ENCODE measurements at places on chromosomes 1 and 21.

GRCh38 chr1:164296172-164296571 is 262.8 kb upstream of the PBX1 start:
- no peak for DNase-seq

GRCh38 chr1:55474168-55474786 is 259.1 kb upstream of the USP24 start:
- DNase-seq = no peak

GRCh38 chr1:222911866-222912265 is 97.0 kb downstream of the DISP1 start:
- no peak for DNase-seq

DNA sequence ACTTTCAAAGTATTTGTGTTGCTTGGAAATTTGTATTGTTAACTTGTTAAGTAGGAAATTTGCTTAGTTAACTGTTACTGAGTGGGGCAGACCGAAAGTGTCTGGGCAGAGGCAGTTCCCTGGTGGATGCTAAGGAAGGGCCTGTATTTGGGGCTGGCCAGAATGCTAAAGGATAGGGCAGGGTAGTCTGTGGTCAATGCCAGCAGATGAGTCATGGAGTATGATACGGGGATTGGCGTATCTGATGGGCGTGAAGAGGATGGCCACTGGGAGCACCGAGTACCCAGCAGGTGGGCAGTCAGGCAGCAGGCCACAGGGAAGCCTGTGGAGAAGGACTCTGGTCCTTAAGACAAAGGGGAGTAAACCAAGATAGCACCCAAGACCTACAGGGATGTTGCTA is 46.6 kb upstream of the SCAF4 start:
- no peak for DNase-seq

DNA sequence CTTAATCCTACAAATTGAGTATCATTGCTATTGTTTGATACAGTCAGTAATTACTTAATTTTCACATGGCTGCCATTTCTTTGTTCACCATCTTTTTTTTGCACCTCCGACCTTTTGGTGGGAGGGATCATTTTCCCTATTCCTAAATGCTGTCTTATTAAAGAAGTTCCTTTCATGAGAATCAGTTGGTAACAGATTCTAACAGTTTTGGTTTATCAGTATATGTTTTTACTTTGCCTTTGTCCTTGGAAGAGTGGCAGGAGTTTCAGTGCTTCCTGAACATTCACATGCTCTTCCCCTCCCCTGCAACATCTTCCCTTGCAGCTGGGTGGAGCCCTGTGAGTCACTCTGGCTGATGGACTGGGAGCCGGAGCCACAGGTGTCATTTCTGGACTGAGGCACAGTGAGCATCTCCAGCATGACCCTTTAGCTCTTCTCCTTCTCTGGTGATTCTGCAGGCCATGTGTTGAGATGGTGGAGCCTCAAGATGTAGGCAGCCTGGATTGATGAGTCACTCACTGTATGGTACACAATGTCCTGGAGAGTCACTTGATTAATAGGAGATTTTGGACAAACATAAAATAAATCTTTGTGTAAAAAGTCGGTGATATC is 217.7 kb downstream of the URB2 start:
- no peak for DNase-seq

DNA sequence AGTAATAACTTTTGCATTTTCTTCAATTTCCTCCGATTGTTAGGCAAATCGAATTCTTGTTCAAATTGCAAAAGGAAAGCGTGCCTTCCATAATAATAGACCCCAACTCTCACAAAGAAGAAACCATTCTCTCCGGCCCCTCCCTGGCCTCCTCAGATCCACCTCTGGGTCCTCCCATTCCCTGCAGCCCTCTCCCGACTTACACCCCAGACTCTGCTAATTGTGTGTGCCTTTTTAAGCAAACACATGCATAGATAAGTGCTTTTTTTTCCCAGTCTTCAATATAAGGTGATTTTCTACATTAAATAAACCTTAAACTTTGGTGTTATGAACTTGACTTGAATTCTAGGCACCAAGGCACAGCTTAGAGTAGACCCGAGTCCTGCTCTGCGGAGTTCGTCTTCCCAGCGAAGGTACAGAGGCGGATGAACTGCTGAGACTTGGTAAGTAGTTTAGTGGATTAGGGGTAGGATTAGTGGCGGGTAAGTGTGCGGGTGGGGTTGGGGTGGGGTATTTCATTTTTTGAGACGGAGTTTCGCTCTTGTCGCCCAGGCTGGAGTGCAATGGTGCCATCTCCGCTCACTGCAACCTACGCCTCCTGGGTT is 1.5 kb downstream of the L1TD1 start:
- no peak for DNase-seq

- no peak for DNase-seq
Observed at GRCh38 chr1:51600529-51600928, 16.4 kb upstream of the OSBPL9 start.

GRCh38 chr1:170665629-170666028 is 1.7 kb downstream of the PRRX1 start:
- DNase-seq = no peak

DNA sequence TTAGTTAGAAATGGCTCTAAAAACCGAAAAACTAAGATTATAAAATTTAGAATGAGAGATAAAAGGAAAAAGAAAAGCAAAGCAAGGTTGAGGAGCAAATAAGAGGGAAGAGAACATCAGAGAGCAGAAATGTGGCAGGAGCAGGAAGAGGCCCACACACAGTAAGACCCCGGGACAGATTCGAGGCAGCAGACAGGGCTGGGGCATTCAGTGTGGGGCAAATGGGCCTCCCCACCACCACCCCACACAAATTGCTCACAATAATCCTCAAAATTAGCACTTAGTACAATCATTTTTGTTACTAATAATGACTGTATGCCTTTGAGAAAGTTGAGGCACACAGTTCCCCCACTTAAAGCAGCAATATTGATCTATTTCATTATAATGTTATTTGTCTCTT is 17.1 kb upstream of the SLC44A3 start:
- no peak for DNase-seq

GRCh38 chr1:40423264-40423642 is 27.0 kb upstream of the ZFP69B start:
- no peak for DNase-seq

DNA sequence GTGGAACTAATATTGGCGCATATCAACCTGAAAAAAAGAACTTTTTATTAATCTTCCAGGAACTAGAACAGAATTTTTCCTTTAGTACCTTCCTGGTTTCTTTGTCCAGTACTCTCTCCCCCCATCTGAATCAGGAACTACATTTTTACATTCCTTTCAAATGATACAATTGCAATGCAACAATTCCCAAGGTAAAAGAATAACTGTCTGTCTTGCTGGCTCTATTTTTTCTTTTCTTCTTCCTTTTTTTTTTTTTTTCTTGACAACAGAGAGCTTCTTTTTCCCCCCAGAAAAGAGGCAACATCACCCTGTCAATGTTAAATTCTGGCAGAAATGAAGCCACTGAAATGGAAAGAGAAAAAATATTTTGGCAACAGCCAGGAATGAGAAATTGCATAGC is 4.5 kb upstream of the CD101 start:
- DNase-seq = no peak

DNA sequence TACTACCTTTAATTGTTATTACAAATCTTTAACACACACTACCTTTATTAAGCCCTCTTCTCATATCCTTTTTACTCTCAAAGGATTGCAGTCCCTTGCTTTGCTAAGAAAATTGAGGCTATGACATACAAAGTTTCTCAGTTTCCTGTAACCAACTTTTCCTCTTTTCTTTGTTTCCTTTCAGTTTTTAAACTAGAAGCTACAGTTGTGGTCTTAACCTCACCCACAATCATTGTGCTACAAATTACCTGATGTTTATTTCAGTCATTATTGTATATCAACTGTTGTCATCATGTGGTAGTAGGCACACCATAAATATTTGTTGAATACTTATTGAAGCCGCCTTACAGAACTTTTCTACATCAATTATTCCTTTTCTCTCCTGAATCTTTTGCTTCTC is 51.8 kb downstream of the SLAMF6 start:
- DNase-seq = no peak

DNA sequence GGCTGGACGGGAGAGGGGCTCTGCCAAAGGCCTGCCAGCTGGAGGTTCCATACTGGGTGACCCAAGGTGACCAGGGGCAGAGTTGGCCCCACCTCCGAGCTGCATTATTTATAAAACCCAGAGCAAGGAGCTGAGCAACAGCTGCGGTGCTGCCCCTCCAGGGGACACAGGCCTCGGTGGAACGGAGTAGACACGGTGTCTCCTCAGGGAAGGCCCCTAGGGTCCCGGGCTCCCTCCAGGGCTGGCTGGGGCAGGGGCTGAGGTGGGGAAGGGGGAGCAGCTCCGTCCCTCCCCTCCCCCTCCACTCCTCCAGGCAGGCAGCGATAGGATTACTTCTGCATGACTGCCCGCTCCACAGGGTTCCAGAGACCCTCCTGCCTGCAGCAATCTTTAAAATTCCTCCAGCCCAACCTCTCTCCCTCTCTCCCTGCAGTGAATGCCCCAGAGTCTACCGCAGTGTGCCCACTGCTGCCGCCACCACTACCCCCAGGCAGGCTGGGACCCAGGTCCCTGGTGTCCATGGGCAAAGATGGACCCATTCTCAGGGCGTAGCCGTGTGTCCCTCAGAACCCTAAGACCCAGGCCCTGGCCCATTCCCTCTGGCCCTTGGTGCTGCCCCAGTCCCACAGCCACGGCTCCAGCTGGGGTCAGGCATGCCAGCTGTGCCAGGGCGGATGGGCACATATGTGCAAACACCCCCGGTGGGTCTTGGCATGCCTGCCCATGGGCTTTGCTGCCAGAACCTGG is 10.8 kb downstream of the AHDC1 start:
- no peak for DNase-seq

DNA sequence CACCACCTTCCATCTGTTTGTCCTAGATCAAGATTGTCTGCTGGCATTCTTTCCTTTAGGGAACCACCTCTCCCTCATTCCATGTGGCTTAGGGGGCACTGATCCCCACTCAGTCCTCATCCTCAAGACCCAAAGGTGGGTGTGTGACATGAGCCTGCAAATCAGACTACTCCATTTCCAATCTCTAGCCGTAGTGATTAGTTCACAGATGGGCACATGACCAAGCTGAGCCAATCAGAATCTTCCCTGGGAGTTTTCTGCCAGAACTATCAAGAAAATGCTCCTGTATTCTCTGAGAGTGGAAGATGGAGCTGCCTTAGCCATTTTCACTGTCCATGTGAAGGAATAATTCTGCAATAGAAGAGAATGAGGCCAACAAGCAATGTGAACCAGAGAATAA is 19.3 kb upstream of the PTPRF start:
- no peak for DNase-seq

DNA sequence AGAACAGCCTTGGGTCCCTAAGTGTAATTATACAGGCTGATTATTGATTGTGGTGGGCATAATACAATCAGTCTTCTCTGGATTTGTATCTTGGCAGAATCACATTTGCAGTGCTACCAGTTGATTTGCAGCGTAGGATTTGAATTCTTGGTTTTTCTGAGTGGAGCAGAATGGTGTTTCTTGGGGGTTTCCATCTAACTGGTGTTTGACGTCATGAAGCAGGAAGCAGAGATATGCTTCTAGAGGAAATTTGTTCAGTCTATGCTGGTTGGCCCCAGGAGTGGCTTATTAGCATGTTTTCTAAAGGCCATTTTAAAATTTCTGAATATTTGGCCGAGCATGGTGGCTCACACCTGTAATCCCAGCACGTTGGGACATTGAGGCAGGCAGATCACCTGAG is 3.4 kb downstream of the CTTNBP2NL start:
- DNase-seq = no peak

GRCh38 chr1:39754026-39754570 is 15.4 kb downstream of the PPIE start:
- DNase-seq = no peak

DNA sequence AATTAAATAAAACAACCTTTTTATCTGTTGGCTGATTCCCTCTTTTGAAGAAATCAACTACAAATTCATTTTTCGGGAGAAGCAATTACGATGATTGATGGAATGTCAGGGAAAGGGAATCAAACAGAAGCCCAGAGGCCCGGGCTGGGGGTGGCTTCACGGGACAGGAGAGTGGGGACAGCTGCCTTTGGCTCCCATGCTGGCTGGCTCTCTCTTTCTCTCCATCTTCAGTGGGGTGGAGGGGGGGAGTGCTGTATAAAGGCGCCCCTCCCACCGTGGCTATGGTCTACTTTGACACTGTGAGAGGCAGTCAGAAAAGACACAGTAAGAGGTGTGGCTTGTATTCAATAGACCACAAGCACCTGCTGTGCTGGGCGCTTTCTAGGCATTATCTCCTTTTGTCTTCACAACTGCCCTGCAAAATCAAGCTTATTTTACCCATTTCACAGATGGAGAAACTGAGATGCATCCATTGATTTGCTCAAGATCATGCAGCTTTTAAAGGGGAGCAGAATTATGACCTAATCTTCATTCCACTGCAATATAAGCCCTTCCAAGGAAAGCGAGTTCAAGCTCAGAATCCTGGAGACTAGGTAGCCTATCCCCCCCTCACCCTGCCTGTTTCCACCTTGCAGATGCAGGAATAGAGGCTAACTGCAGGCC is 92.9 kb downstream of the GRIK3 start:
- DNase-seq = no peak

- DNase-seq = no peak
Observed at GRCh38 chr1:8070381-8070811, 44.3 kb upstream of the ERRFI1 start.

GRCh38 chr21:26047279-26047967 is 123.1 kb downstream of the APP start:
- DNase-seq = no peak

DNA sequence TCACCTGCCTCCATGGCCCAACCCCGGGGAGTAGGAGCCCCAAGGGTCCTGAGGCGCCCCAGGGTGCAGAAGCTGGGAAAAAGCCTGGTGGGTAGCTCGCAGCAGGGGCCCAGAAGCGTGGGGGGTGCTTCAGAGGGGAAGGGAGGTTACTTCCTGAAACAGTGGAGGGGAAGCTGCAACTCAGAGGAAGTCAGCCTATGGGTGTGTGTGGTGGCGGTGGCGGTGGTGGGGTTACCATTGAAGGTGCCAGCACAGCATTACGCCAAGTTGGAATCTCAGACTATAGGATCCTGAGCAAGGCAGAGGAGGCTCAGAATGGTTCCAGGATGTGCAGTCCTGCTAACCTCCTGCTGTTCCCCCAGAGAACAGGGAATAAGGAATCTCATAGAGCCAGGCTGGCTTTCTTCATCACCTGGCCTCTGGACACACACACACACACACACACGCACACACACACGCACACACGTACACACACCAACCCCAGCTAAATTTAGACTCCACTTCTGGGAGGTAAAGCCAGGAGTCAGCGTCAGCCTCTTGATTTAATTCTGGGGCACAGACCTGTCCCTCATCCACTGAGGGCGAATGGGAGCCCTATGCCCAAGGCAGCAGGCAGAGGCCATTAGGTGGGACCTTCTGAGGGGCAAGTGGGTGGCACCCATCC is 1.3 kb downstream of the DENND4B start:
- peak; percentile 70 for DNase-seq

All from stimulated activated CD8-positive, alpha-beta memory T cell treated with anti-CD3 and anti-CD28 coated beads, Interleukin-4, amount 100 ng/mL, for 1 hour (primary cell).